Activated T-helper 2 cell treated with anti-CD3 and anti-CD28 coated beads, Interferon-gamma antibody, Interleukin-2, Interleukin-4, amounts not matched to agents 10 μg/mL and 5 μg/mL and 100 μg/mL, durations not matched to agents 14 hours and 24 hours and 36 hours (primary cell): ENCODE measurements at places on chromosomes 5 and 9. TPM values are rescaled to one million over a fixed set of nuclear protein-coding genes. Genes with fewer than 3 reads are reported as not detected.

PCDHB10 gene
- total RNA-seq: not detected in 2 replicates

DNA sequence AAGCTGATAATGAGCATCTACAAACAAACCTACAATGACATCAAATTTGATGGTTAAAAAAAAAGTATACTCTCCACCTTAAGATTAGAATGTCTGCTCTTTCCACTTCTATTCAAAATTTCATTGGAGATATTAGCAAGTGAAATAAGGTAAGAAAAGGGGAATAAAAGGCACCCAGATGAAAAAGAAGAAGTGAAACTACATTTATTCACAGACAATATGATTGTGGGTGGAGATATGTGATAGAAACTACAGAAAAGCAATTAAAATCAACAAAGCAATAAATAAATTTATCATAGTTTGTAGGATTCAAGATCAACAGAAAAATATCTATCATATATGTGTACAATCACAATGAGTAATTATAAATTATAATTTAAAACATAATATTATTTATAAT, 395.1 kb upstream of the CCNH start:
- H3K36me3 ChIP-seq: no peaks in the 10 kb centered on the region
- H3K4me3 ChIP-seq: no peak overlapping the region
- H3K27me3 ChIP-seq: no peaks in the 10 kb centered on the region

GRCh38 chr9:72185561-72185960, 36.3 kb downstream of the GDA start:
- H3K4me3 ChIP-seq: no peak overlapping the region
- DNase-seq: no peak
- H3K27ac ChIP-seq: no peak overlapping the region
- no peaks in the 10 kb centered on the region for H3K4me1 ChIP-seq
- H3K36me3 ChIP-seq: no peaks in the 10 kb centered on the region

GRCh38 chr9:22010866-22011625, 1.9 kb upstream of the CDKN2B start:
- peaks cover 15% of the 10 kb centered on the region for H3K4me1 ChIP-seq
- peaks cover 49% of the 10 kb centered on the region for H3K27me3 ChIP-seq
- DNase-seq: no peak

IFNA21 gene
- total RNA-seq: not detected in 2 replicates

DNA sequence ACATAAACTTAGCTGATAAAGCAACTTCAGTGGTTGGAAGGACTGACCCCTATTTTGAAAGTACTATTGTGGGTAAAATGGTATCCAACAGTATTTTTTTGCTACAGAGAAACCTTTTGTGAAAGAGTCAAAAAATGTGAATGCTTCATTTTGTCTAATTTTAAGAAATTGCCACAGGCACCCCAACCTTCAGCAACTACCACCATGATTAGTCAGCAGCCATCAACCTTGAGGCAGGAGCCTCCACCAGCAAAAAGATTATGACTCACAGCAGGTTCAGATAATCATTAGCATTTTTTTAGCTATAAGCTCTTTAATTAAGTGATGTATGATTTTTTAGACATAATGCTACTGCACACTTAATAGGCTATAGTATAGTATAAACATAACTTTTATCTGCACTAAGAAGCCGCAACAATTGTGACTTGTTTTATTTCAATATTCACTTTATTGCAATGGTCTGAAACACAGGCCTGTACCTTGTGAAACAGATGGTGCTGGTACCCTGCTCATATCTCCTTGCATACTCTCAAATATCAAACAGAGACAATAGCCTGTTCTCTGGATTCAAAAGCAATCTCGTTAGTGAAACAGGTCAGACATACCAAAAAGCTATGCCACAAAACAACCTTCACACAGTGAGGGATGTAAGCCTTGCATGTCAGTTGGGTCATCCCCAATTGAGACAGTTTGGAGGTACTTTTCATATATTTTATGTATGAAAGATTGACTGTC, 261.2 kb upstream of the FAM174A start:
- DNase-seq: no peak
- no peaks in the 10 kb centered on the region for H3K4me1 ChIP-seq
- no peaks in the 10 kb centered on the region for H3K36me3 ChIP-seq
- no peak overlapping the region for H3K4me3 ChIP-seq
- H3K27ac ChIP-seq: no peak overlapping the region

PCDHGA7 gene
- total RNA-seq: 0.16 and 0.30 TPM in 2 replicates

- H3K4me3 ChIP-seq: no peak overlapping the region
- DNase-seq: no peak
- no peaks in the 10 kb centered on the region for H3K27me3 ChIP-seq
- no peaks in the 10 kb centered on the region for H3K4me1 ChIP-seq
These were observed 217.4 kb downstream of the FANCC start for GRCh38 chr9:95100071-95100627.

GRCh38 chr5:17216974-17217492, 398 bp upstream of the BASP1 start:
- no peaks in the 10 kb centered on the region for H3K36me3 ChIP-seq
- peak overlapping the region; percentile 52 for H3K4me3 ChIP-seq
- H3K4me1 ChIP-seq: peaks cover 6% of the 10 kb centered on the region
- no peak overlapping the region for H3K27ac ChIP-seq
- peaks cover 45% of the 10 kb centered on the region for H3K27me3 ChIP-seq

DNA sequence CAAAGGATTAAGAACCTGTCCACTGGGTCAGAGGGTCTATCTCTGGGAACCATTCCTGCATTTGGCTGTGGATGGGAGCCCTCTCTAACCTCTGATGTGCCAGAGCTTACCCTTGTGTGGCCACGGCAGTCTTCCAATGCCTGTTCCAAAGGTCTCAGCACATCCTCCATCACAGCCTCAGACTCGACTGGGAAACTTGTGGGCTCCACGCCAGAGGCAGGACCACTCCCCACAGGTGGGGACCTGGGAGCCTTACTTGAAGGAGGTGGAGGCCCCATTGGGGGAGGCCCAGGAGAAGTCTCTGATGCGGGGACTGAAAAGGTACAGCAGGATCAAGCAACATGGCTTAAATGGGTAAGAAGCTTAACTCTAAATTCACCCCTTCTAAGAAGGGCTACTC, 4.4 kb downstream of the EIF4EBP3 start:
- H3K4me1 ChIP-seq: peaks cover 51% of the 10 kb centered on the region
- H3K36me3 ChIP-seq: peaks cover 67% of the 10 kb centered on the region
- H3K27me3 ChIP-seq: no peaks in the 10 kb centered on the region
- DNase-seq: no peak

LURAP1L gene
- not detected in 2 replicates for total RNA-seq

NLN gene
- total RNA-seq: 22.5 and 22.8 TPM in 2 replicates

- no peak overlapping the region for H3K27ac ChIP-seq
- no peaks in the 10 kb centered on the region for H3K27me3 ChIP-seq
- no peaks in the 10 kb centered on the region for H3K4me1 ChIP-seq
- no peak for DNase-seq
- no peaks in the 10 kb centered on the region for H3K36me3 ChIP-seq
- H3K4me3 ChIP-seq: no peak overlapping the region
These were observed 491.6 kb downstream of the SEMA5A start for GRCh38 chr5:9054322-9054721.

FRMD3 gene
- 0.34 and 0.51 TPM in 2 replicates for total RNA-seq

- no peaks in the 10 kb centered on the region for H3K36me3 ChIP-seq
- peaks cover 4% of the 10 kb centered on the region for H3K4me1 ChIP-seq
- no peak overlapping the region for H3K27ac ChIP-seq
- peaks cover 26% of the 10 kb centered on the region for H3K27me3 ChIP-seq
These were observed 100.7 kb upstream of the S1PR3 start for GRCh38 chr9:88890546-88890945.

- H3K27me3 ChIP-seq: no peaks in the 10 kb centered on the region
- H3K4me3 ChIP-seq: no peak overlapping the region
- no peaks in the 10 kb centered on the region for H3K36me3 ChIP-seq
- H3K27ac ChIP-seq: no peak overlapping the region
- peaks cover 3% of the 10 kb centered on the region for H3K4me1 ChIP-seq
These were observed 53.9 kb downstream of the BARX1 start for GRCh38 chr9:93900971-93901861.

- H3K27me3 ChIP-seq: no peaks in the 10 kb centered on the region
- no peak overlapping the region for H3K4me3 ChIP-seq
- no peaks in the 10 kb centered on the region for H3K4me1 ChIP-seq
- no peak for DNase-seq
These were observed 5.9 kb downstream of the MYMK start for GRCh38 chr9:133518706-133519449.

- no peaks in the 10 kb centered on the region for H3K27me3 ChIP-seq
- no peak for DNase-seq
- H3K27ac ChIP-seq: no peak overlapping the region
- peaks cover 8% of the 10 kb centered on the region for H3K4me1 ChIP-seq
- H3K36me3 ChIP-seq: no peaks in the 10 kb centered on the region
- no peak overlapping the region for H3K4me3 ChIP-seq
These were observed 233.2 kb downstream of the FBXL17 start for GRCh38 chr5:108148715-108149139.

- H3K27ac ChIP-seq: no peak overlapping the region
- no peaks in the 10 kb centered on the region for H3K4me1 ChIP-seq
- no peak for DNase-seq
- no peaks in the 10 kb centered on the region for H3K36me3 ChIP-seq
These were observed 561.8 kb downstream of the CETN3 start for GRCh38 chr5:89847743-89848142.

MYMK gene
- not detected in 2 replicates for total RNA-seq

OR1J2 gene
- total RNA-seq: not detected in 2 replicates

PCDHB8 gene
- not detected in 2 replicates for total RNA-seq

GRCh38 chr5:147485046-147485445, 24.8 kb downstream of the DPYSL3 start:
- no peak overlapping the region for H3K27ac ChIP-seq
- DNase-seq: no peak
- H3K4me3 ChIP-seq: no peak overlapping the region
- no peaks in the 10 kb centered on the region for H3K36me3 ChIP-seq
- H3K4me1 ChIP-seq: no peaks in the 10 kb centered on the region

DNA sequence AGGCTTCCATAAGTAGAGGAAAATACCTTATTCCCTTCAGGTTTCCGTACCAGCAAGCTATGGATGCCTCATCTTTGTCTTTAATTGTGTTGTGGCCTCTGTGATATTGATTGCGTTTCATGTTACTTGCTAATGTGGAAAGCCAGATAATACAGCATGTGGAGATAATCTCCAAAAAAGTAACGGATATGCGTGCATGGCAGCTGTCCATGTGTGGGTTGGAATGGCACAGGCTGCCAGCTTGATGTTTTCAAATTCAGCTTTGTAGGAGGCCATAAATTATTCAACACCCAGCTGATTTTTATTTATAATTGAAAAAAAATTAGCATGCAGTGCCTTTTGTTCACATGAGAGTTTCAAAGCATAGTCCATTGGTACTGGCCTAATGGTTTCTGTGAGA, 144.9 kb downstream of the GIN1 start:
- H3K4me3 ChIP-seq: no peak overlapping the region
- H3K4me1 ChIP-seq: peaks cover 8% of the 10 kb centered on the region
- H3K27ac ChIP-seq: no peak overlapping the region
- DNase-seq: no peak

PRRC2B gene
- total RNA-seq: 150 and 174 TPM in 2 replicates

- peaks cover 31% of the 10 kb centered on the region for H3K36me3 ChIP-seq
- peaks cover 36% of the 10 kb centered on the region for H3K4me1 ChIP-seq
- no peaks in the 10 kb centered on the region for H3K27me3 ChIP-seq
- peak; percentile 47 for DNase-seq
- peak overlapping the region; percentile 97 for H3K4me3 ChIP-seq
These were observed 2.5 kb downstream of the KDM3B start for GRCh38 chr5:138354926-138355378.

DNA sequence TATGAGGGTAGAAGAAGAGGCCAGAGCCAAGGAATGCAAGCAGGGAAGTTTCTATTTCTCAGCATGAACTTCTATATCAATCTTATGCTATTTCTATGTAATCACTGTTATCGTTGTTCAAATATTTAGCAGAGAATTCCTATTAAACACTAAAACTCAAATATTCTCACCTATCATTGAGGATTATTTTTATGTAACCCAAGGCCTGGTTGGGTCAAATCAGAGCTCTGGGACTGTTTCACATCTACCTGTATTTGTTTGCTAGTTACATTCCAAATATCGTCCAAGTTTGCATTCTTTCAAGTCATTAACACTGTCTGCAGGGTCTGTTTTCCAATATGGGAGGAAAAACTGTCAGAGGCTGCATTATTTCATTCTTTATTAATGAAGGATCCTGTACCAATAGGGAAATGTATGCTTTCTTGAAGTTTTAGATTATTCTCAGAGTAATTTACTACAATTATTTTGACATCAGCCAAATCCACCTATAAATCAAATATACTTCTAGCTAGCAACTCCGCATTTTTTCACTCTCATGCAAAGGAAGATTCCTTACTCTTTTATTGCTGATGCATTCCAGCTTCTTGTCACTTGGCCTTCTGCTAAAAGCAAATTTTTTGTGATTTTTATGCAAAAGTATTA, 52.2 kb downstream of the LURAP1L start:
- no peaks in the 10 kb centered on the region for H3K27me3 ChIP-seq
- no peak overlapping the region for H3K4me3 ChIP-seq
- DNase-seq: no peak
- H3K36me3 ChIP-seq: no peaks in the 10 kb centered on the region
- H3K27ac ChIP-seq: no peak overlapping the region

GRCh38 chr5:17398431-17398830, 99.6 kb upstream of the TAF11L2 start:
- no peaks in the 10 kb centered on the region for H3K27me3 ChIP-seq
- H3K36me3 ChIP-seq: no peaks in the 10 kb centered on the region
- H3K27ac ChIP-seq: no peak overlapping the region
- no peaks in the 10 kb centered on the region for H3K4me1 ChIP-seq

KCNIP1 gene
- total RNA-seq: not detected in 2 replicates

DNA sequence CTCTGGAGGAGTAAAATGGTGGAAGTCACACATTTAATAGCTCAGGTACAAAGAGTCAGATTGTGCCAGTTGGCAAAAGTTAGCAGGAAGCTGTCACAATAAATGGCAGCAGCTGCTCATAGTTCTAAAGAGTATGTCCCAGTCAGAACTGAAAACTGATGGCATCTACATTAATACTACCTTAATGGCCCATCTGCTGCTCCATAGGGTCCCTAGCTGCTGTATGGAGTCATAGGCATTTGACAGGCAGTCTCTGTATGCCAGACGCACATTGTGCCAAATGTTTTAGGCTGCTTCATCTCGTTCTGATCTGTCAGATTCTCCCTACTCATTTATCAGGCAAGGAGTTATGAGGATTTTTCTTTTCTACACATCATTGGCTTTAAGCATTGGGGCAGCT, 515.8 kb upstream of the ARRDC3 start:
- no peaks in the 10 kb centered on the region for H3K27me3 ChIP-seq
- DNase-seq: no peak
- H3K4me1 ChIP-seq: no peaks in the 10 kb centered on the region
- no peaks in the 10 kb centered on the region for H3K36me3 ChIP-seq
- no peak overlapping the region for H3K4me3 ChIP-seq

- peak overlapping the region; percentile 76 for H3K4me3 ChIP-seq
- peaks cover 22% of the 10 kb centered on the region for H3K27me3 ChIP-seq
- peak; percentile 73 for DNase-seq
- no peak overlapping the region for H3K27ac ChIP-seq
- H3K4me1 ChIP-seq: peaks cover 20% of the 10 kb centered on the region
These were observed 3.7 kb upstream of the STXBP1 start for GRCh38 chr9:127608104-127608966.

PWWP2A gene
- total RNA-seq: 20.4 and 22.7 TPM in 2 replicates

GRCh38 chr5:168292786-168293696, 1.6 kb downstream of the WWC1 start:
- no peaks in the 10 kb centered on the region for H3K36me3 ChIP-seq
- no peak for DNase-seq
- no peak overlapping the region for H3K27ac ChIP-seq
- peaks cover 44% of the 10 kb centered on the region for H3K27me3 ChIP-seq

TAL2 gene
- not detected in 2 replicates for total RNA-seq

HACD4 gene
- 2.2 and 2.4 TPM in 2 replicates for total RNA-seq
